ENCODE measurements at places on chromosomes 13 and 19.

- DNase-seq: no peak
Observed at GRCh38 chr13:30850204-30850866, 55.7 kb upstream of the MEDAG start.

DNA sequence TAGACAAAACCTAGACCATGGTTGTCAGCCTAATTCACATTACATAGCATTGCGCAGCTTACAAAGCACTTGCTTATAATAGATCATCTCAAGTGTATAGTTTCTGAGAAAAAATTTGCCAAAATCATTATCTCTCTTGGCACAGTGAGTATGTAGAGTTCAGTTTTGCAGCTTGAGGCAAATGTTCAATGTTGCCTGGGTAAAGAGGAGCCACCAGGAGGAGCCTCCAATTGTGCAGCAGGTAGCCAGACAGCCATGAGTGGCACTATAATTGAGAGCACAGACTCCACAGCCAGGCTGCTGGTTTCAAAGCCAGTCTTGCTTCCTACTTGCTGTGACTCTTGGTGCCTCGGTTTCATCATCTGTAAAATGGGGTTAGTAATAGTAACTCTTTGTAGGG, 24.0 kb upstream of the OLFM4 start:
- no peak for DNase-seq

GRCh38 chr13:32427852-32428580, at the start of gene N4BP2L1:
N4BP2L1 (minus strand) TSS chr13:32428130; CDS start chr13:32428082, 48 bp downstream.
- peak; percentile 94 for DNase-seq

DNA sequence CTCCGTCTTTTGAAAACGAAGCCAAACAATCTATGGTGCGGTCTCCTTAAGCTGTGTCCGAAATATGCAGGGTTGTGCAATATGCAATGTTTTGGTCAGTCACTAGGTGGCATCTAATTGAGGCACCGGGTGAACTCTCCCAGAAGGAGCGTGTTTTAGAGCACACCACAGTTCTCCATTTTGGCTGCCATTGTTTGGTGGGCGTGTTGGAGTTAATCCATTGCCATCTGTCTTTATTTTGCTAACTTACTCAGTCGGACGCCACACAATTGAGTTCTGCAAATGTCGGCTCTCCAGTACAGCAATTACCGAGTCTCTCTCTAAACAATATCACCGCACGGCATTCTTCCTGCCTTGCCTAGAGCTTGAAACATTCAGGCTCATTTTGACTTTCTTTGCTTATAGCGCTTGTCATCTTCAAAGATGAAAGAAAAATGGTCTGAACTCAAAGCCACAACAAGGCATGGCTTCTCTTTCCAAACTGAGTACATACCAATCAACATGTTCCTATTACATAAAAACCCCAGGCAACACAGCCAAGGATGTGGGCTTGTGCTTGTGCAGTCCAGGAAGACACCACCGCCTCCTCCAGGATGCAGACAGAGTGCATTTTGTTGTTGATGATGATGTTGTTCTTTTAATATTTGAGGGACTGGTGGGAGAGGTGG, 182.0 kb upstream of the SERP2 start:
- DNase-seq: peak; percentile 56

- no peak for DNase-seq
Observed at GRCh38 chr19:12166626-12167025, 3.7 kb downstream of the ZNF136 start.

DNA sequence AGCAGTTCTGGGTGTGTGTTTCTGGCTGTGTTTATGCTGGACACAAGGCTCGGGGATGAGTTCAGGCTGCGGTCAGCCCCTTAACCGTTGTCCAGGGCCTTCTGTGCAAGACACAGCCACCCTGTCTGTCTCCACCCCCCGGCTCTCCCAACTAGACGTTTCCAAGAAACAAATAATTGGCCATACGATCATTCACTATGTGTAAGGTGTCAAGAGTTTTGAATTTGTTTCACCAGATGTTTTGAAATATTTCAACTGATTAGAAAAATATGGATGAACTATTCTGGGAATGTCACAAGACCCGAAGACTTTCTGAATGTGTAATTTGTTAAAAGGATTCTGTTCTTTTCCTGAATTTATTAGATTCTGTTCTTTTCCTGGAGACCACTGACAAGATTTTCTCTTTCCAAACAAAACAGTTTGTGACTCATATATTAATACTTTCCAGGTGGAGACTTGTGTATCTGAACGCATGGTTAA, 318.2 kb downstream of the MYO16 start:
- no peak for DNase-seq

DNA sequence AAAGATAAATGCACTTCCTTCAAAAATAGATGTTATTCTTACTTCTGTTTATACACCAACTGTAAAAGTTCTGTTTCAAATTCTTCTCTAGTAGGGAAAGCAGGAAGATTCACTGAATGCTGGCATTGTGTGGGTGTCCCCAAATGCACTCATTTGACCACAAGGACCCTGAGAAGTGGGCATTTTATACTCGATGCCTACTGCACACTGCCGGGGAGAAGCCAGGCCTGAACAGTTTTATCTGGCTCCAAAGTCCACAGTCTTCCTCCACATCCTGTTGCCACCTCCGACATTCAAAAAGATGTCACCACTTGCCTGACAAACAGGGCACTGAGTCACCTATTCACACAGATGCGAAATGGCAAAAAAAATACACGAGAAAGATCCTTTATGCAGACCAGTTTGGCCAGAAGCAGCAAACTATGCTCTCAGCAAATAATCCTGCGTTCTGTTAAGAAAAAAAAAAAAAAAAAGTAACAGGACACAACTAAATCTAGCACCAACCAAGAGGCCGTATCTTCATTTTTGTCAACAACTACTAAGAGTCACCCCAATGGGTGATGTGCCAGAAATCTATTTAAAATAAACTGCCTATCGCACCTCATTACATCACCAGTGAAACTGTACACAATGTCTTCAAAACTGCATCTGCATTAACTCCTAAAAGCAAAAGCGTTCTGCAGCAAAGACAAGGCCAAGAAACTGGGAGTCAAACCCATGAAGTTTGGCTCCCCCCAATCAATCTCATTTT, 6.2 kb downstream of the ZC3H4 start:
- DNase-seq: peak; percentile 69

Data from activated CD4-positive, alpha-beta memory T cell treated with anti-CD3 and anti-CD28 coated beads for 36 hours (primary cell).